COR-L47 (cell line): ENCODE measurements at places on chromosomes 11 and 22.

- DNase-seq, result no peak
Measured at GRCh38 chr11:92284558-92284957, 59.9 kb downstream of the FAT3 start.

GRCh38 chr11:104361975-104362374 lies 198.0 kb upstream of the PDGFD start:
- DNase-seq, result no peak

- DNase-seq, result no peak
Measured at GRCh38 chr11:48011102-48011797, 30.9 kb downstream of the PTPRJ start.

DNA sequence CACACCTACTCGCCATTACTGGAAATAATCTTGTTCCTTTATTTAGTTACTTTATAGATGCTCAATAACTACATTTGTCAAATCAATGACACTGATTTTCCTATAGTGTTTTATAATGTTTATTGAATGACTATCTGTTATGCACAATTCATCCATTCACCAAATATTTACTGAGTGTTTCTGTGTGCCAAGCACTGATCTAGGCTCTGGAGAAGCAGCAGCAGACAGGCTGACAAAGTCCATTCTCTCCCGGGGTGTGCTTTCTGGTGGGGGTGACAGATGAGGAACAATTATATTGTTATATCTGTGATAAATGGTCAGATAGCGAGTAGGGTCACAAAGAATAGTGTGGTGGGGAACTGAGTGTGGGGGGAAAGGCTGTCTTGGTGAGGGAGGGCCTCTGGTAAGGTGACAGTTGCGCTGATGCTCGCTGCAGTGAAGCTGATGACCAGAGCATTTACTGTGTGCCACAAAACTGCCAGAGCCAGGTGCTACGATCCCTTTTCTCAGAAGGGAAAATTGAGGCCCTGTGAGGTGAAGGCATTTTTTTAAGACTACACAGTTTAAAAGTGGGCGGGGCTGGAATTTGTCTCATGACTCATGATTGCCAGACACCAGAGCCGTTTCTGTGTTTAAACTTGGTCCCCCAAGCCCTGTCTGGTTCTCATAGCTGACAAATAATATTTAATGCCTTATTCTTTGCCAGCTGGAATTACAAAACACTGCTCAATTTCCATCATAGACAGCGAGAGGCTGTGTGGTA lies 10.2 kb downstream of the PACS1 start:
- no peak for DNase-seq
